ENCODE measurements at places on chromosomes 13 and 19.

GRCh38 chr13:64130171-64130570 lies 2714.5 kb upstream of the PCDH20 start:
- DNase-seq, result no peak

DNA sequence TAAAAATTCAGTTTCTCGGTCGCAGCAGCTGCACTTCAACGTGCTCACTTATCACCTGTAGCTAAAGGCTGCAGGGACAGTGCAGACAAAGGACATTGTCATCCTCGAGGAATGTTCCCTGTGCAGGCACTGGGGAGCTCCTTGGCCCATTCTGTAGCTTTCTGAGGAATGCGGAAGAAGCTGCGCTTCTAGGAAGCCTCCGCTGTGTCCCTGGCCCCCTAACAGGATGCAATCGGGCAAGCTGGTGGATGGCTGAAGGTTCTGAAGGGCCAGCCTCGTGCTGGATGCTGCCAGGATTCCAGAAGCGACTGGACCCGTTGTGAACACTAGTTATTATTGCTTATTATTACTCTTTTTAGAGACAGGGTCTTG lies 8.1 kb downstream of the ANO8 start:
- no peak for DNase-seq

DNA sequence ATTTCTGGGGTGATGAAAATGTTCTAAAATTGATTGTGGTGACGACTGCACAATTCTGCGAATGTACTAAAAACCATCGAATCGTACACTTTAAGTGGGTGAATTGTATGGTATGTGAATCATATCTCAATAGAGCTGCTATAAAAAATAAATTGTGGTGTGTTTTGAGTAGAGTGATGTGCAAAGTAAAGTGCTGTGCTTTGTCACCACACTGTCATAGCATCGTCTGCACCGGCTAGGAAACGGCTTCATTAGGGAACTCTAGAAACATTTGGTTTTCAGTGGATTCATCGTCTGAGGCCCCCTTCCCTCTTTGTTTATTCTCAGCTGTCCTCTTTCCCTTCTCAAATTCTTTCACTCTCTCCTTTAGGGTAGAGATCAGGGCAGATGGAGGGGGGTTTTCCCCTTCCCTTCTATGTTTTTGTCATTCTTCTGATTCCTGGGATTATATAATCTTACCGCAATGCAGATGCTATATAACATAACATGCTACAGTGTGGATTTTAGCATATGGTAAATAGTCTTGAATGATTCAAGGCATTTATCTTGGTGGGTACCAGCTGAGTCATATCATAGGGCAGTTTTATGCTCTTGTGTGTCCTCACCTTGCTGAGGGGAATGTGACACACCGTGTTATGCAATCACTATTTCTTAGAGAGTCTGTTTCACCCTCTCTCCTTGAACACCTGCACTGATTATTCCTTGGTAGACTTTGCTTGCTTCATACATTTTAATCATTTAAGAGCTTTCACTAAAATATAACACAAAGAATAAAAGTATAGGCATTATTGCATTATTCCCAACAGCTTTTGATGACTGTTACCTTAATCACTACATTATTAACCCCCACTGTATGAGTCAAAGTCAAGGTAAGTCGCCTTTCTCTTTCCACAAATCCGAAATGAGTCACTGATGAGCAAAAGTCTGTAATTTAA lies 239.4 kb downstream of the DCLK1 start:
- DNase-seq, result no peak

GRCh38 chr13:20064128-20064527 lies 96.7 kb downstream of the GJA3 start:
- no peak for DNase-seq

- DNase-seq, result no peak
Observed at GRCh38 chr13:33251131-33251661, 34.4 kb downstream of the STARD13 start.

- no peak for DNase-seq
Observed at GRCh38 chr13:114078461-114079451, 53.7 kb downstream of the RASA3 start.

DNA sequence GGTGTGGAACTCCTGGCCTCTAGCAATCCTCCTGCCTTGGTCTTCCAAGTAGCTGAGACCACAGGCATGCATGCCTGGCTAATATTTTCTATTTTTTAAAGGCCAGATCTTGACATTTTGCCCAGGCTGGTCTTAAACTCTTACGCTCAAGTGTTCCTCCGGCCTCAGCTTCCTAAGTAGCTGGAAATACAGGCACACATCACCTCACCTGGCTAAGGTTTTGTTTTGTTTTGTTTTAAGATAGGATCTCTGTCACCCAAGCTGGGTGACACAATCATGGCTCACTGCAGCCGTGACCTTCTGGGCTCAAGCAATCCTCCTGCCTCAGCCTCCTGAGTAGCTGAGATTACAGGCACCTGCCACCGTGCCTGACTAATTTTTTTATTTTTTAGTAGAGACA lies 5.5 kb upstream of the RLN3 start:
- DNase-seq, result no peak

- no peak for DNase-seq
Observed at GRCh38 chr13:94854688-94855087, 142.3 kb upstream of the SOX21 start.

GRCh38 chr19:48311384-48311783 lies 14.0 kb upstream of the EMP3 start:
- no peak for DNase-seq

GRCh38 chr19:14114854-14115253 lies 2.7 kb downstream of the PRKACA start:
- DNase-seq, result no peak

GRCh38 chr13:98575904-98576199 lies 1.1 kb downstream of the STK24 start:
- no peak for DNase-seq

GRCh38 chr19:46586294-46586693 lies 14.8 kb upstream of the CALM3 start:
- no peak for DNase-seq

DNA sequence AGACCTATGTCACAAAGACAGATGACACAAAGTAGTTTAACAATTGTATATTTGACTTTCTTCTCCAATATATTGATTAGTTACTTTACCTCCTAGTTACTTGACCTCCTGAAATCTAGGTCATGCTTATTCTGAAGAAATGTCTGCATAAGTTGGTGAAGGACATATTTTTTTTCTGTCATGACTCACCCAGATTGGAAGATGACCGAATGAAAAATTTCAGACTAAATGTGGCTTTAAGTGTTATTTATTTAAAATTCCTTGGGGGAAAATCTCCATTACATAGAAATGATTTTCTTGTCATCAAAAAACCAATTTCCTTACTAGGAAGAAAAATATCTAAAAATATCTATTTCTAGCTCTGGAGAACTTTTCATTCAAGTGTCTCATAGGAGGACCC lies 217.1 kb downstream of the POSTN start:
- DNase-seq, result no peak

DNA sequence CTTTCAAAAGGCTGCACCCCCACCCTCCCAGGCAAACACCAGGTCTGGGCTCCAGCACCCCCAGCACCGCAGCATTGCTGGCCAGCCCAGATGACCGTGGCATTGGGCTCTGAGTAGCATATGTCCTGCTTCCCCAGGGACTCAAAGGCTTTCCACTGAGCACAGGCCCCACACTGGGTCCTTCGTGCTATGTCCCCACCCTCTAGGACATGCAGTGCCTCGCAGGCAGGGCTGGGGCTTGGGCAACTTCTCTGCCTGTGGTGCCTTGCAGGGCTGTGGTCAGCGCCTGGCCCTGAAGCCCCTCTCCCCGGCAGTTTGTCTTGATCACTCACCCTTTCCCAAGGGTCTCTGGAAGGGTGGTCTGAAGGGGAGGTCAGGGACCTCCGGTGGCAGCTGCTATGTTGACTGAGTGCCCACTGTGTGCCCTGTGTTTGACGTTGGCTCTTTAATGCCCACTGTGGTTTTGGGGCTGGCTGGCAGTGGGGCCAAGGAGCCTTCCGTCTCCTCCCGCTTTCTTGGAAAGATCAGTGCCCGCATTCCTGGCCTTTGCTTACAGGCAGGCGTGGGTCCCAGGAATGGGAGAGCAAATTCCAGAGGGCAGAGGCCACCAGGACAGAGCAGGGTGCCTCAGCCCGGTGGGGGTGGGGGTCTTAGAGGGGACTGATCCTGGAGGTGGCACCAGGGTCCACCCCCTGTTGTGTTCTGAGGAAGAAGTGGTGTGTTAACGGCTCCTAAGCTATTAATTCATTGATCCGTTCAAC lies 20.3 kb upstream of the CRTC1 start:
- DNase-seq, result no peak

- DNase-seq, result no peak
Observed at GRCh38 chr19:18646535-18647370, 9.9 kb downstream of the KLHL26 start.

All from activated CD4-positive, alpha-beta T cell treated with anti-CD3 and anti-CD28 coated beads, Interleukin-2, amount 50 U/mL, for 24 hours (primary cell).